ENCODE measurements at places on chromosomes 16 and 17. TPM values are rescaled to one million over a fixed set of nuclear protein-coding genes. Genes with fewer than 3 reads are reported as not detected.

DNA sequence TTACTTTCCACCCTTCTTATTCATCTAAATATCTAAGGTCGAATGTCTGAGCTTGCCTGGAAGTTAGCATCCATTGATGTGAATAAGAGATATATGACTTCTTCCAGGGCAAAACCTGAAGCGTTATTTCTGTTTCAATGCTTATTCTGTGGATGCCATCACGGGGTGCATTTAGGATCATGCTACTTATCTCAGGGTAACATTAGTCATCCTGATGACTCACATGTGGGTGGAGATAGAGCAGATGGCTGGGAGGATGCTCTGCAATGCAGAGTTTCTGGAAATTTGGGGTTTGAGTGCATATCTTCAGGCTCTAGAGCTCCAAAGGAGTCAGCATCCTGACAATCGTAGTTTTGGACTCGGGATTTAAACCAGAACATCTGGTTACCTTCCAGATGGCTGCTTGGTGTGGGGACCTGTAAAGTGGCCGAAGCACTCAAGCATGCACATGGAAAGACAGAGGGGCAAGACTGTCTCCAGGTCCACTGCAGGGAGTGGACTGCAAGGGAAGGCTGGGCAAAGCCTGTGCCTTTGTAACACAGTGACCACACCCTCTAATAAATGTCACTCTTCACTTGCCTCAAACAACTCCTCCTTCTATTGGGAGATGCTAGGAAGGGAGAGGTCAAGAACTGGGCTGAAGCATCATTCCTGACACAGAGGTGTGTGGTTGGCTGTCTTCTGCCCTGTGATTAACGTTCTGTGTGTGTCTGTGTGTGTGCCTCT is 175.2 kb upstream of the SALL1 start:
- DNase-seq: no peak

DNA sequence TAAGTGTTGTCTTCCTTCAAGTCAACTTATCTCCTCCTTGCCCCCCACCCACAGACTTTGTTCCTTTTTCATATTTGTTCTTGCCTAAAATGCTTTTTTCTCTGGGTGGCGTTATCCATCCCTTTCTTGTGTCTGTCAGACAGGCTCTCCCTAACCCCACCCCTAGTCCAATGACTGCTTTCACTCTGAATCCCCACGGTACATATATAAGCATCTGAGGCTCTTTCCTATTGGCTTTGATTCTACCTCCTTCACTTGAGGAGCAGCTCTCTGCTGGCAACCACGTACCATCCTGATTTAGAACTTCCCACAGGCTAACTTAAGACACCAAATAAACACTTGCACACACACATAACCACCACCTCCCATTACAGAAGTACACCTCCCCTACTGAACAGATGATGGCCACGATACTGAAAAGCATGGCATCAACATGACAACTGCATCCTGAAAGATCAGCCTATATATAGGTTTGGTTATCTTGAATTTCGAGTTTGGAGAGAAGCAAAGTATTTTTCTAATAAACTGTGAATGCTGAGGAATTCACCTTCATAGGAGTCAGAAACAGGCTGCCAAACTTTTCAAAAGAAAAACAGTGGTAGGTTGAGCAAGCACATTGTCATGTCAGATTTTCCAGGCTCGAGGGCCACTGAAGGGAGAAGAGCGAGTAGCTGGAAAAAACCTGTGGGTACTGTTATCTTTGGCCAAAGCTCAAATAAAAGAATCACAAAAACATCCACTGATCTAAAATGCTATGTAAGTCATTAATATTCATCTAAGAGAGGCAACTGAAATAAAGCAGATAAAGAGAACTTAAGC is 24.3 kb downstream of the STAT3 start:
- DNase-seq: no peak

Gene OR3A1
- 0.22 TPM for total RNA-seq

DNA sequence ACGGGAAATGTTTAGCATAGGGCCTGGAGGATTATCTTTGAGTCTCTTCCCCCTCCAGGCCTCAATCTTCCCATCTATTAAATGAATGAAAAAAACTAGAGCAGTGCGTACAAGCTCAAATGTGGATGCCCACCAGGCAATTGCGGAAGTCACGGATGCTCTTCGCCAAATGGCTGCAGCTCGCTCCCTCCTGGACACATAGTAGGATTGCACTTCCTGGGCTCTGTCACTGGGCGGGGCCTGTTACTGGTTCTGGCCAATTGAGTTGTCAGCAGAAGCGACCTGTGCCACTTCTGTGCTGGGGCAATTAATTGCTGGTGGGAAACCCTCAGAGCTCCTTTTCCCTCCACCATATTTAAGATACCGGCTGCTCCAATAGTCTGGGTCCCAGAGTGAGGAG is 168.2 kb upstream of the IRX6 start:
- no peak for DNase-seq

- DNase-seq: no peak
These were observed 743 bp downstream of the SHCBP1 start for GRCh38 chr16:46620266-46621005.

Measured in spinal cord (tissue), 10 donors.